Amniotic stem cell (primary cell): ENCODE measurements at places on chromosomes 1 and 21.

- no peak for DNase-seq
Observed at GRCh38 chr1:102772831-102773230, 335.5 kb downstream of the COL11A1 start.

DNA sequence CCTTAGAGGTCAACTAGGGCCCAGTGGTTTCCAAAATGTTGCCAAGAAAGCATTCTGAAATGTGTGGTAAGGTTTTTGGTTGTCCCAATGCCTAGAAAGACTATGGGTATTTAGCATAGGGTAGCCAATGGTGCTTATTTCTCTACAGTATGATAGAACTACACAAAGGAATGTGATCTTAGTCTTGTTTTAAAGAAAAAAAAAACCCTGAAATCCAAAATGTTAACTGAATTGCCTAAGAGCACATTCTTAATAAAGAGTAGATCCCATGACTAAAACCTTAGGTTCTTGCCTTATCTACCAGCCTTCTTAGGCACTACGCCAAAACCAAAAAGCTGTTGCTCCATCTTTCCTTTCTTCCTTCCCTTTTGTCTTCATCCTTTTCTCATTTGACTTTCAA is 428.2 kb downstream of the MRPL39 start:
- no peak for DNase-seq

- DNase-seq, result no peak
Observed at GRCh38 chr21:26448751-26449150, 124.3 kb downstream of the CYYR1 start.

GRCh38 chr1:21292984-21293536 is 2.8 kb upstream of the ECE1 start:
- no peak for DNase-seq

DNA sequence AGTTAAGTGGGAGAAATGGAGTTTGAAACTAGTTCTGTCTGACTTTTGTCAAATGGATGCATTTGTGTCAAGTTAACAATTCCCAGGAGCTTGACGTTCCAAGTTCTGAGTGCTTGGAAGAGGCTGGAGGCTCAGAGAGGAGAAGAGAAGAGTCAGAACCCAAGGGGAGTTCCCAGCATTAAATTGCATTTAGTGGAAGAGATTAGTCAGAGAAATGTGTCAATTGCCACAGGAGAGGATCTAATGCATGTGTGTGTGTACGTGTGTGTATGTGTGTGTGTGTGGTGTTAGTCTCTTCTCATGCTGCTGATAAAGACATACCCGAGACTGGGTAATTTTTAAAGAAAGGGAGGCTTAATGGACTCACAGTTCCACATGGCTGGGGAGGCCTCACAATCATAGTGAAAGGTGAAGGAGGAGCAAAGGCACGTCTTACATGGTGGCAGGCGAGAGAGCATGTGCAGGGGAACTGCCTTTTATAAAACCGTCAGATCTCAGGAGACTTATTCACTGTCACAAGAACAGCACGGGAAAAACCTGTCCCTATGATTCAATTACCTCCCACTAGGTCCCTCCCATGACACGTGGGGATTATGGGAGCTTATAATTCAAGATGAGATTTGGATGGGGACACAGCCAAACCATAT is 101.5 kb upstream of the TMEM51 start:
- DNase-seq, result no peak

- no peak for DNase-seq
Observed at GRCh38 chr1:93440272-93440671, 7.6 kb upstream of the FNBP1L start.

GRCh38 chr21:42298237-42298636 is 17.0 kb downstream of the TFF3 start:
- no peak for DNase-seq

- no peak for DNase-seq
Observed at GRCh38 chr1:68225781-68226180, 6.5 kb downstream of the WLS start.

DNA sequence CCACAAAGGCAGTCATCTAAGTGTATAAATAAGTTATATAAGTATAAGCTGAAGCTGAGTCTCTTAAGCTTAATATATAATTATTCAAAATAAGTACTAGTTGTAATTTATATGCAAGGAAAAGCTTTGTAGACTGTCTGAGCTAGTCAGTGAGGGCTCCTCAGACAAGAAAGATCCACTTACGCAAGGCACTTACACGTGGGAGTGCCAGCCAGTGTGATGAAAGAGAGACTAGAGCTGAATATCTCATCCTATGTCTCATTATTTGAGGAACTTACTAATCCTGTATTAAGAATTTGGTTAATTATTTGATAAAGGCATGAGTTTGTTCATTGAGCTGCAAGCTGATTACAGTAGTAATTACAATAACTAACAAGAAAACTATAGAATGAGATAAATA is 146.9 kb downstream of the PDE4B start:
- DNase-seq, result no peak

- DNase-seq, result no peak
Observed at GRCh38 chr1:34419663-34420136, 243.0 kb downstream of the C1orf94 start.

DNA sequence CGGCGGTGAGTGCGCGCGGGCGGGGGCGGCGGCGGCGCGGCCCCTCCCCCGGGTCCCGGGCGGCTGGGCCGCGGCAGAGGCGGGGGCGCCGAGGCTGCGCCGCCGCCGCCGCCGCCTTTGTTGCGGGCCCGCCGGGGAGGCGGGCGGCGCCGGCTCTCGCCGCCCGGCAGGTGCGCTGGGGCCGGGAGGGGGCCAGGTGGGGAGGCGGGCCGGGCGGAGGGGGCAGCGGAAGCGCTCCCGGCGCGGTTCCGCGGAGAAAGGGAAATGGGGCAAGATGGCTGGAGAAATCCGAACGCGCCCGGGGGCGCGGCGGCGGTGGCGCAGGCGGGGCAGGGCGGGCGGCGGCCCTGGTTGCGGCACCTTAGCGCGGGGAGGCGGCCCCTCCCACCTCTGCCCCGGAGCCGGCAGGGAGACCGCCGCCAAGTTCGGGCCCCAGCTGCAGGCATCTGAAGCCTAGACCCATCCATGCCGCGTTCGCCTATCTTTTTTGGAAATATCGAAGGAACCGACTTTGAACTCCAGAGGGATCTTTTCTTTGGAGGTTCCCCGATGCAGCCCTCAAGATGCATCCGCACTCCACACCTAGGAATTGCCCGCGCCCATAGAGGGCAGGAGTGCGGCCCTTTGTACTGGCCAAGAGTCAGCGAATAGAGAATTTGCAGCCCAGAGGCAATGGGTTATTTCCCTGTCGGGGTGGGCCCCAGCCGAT is 479 bp downstream of the POGK start:
- no peak for DNase-seq

- DNase-seq, result no peak
Observed at GRCh38 chr1:27961646-27962221, 2.0 kb downstream of the XKR8 start.

GRCh38 chr1:200437556-200438203 is 27.8 kb upstream of the ZNF281 start:
- DNase-seq, result no peak
